ENCODE measurements at places on chromosomes 2 and 18. TPM values are rescaled to one million over a fixed set of nuclear protein-coding genes. Genes with fewer than 3 reads are reported as not detected.

GRCh38 chr2:7432436-7432835, 515.2 kb downstream of the RNF144A start:
- H3K27me3 ChIP-seq: no peaks in the 10 kb centered on the region
- H3K27ac ChIP-seq: no peak overlapping the region
- H3K36me3 ChIP-seq: no peaks in the 10 kb centered on the region

Gene ELOA2
- not detected for total RNA-seq

DNA sequence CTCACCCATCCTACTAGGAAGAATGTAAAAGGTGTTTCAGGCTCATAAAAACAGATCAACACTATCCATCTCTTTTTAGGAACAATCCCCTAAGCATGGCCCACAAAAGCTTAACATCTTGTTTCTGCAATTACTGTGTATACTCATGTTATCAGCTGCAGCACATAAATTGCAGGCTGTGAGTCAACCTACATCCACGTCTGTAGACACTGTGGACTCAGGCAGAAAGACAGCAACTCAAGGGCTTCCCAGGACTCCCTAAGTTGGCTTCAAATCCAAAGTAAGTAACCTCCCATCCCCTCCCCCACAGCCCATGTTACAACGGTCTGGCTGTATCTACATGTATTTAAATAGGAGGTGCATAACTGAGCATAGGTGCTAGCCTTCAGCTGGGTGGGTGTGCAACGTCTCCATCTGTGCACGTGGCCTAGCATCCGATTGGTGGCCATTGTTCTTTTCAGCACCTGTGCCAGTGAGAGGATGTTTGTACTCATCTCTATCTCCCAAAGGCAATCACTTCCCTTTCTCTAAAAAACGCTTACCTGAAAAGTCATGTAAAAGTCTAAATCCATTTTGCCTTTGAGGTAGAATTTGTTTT, 30.1 kb downstream of the UXS1 start:
- no peaks in the 10 kb centered on the region for H3K27me3 ChIP-seq
- H3K4me3 ChIP-seq: no peak overlapping the region
- no peak overlapping the region for H3K27ac ChIP-seq
- DNase-seq: no peak

DNA sequence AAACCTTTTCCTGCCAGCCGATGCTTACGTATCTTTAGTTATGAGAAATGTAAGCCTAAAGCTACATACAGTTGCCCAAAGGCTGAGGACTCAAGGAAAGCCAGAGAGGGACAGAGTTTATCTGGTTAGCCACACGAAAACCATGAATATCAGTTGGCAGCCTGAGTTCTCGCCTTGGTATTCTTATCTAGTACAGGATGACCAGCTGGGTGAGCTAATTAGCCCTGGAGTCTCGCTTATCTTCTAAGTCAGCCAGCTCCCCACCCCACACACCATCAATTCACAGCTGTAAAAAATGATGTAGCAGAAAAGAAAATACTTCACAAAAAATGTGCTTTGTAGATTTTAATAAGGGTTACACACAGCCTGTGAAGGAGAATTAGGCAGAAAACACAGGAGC, 617.5 kb upstream of the SOX11 start:
- no peak overlapping the region for H3K27ac ChIP-seq
- no peaks in the 10 kb centered on the region for H3K27me3 ChIP-seq
- DNase-seq: no peak
- H3K36me3 ChIP-seq: no peaks in the 10 kb centered on the region

DNA sequence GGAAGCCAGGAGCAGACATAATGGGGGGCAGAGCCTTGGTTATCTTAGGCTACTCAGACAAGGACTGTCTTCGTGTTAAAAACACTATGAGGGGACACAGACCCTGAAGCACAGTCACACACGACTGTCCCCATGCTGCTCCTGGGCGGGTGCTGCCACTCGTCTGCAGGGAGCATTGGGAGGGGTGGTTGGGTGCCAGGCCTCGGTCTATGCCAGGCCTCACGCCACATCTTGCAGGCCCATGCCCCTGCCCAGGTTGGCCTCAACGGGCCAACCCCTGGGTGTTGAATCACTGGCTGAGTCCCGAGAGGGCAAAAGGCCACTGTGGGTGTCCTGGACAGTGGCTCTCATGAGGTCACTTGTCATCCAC, 97.9 kb downstream of the USP40 start:
- H3K36me3 ChIP-seq: peaks cover 80% of the 10 kb centered on the region
- DNase-seq: peak; percentile 26
- H3K4me1 ChIP-seq: no peaks in the 10 kb centered on the region
- H3K27ac ChIP-seq: no peak overlapping the region
- H3K4me3 ChIP-seq: no peak overlapping the region

Data from heart left ventricle (tissue), 16 donors.